ENCODE measurements at places on chromosomes 11 and 22.
A peak's percentile ranks its signal among the peaks of the same experiment; 100 is the strongest.

- no peak for DNase-seq
These were observed 7.5 kb upstream of the SEZ6L start for GRCh38 chr22:26161746-26162145.

DNA sequence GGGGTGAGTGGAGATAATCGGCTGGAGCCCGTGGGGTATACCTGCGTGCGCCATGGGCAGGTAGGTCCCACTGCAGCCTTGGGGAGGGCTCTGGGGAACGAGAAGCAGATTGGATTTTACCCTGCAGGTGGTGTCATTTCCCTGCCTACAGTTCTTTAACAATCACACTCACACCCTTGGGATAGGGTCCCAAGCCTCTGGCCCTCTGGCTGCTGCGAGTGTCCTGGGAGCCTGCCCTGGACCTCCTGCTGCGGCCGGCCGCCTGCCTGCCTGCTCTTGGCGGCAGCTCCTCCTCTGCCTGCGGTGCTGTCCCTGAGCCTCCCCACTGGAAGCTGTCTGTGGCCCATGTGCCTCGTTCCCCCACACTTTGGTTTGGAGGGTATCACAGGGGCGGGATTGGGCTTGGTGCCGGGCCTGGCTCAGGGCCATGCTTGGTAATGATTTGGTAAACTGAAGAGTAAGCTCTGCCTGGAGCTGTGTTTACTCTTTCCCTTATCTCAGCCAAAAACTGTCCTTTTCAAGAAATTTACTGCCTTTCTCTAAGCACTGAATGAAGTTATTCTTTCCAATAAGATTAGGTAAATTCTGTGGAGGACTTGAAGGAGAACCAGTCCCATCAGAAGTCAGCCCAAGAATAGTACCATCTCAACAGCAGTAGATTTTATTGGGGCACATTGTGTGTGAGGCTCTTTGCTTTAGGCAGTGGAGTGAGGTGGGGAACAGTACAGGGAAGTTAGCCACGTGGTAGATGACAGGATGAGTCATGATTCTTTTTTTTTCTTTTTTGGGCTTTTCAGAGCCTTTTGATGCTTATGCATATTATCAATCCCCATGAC is 53.7 kb downstream of the TBC1D22A start:
- no peak for DNase-seq

DNA sequence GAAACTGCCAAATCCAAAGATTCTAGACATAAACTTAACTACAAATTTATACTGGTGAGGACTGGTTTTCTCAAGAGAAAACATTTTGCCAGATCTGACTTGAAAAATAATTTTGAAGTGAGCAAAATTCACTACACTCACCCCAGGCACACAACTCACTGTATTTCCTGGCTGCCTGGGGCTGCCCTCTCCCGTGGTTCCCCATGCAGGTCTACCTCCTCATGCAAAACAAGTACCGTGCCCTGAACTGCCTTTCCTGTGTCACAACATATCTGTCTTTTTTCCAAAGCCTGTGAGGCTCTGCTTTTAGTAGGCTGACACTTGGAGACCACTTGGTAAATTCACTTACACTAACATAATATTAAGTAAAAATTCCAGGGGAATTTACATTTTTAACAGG is 76.4 kb downstream of the LIF start:
- DNase-seq, result no peak

- no peak for DNase-seq
These were observed 17.7 kb downstream of the APLP2 start for GRCh38 chr11:130087294-130087926.

DNA sequence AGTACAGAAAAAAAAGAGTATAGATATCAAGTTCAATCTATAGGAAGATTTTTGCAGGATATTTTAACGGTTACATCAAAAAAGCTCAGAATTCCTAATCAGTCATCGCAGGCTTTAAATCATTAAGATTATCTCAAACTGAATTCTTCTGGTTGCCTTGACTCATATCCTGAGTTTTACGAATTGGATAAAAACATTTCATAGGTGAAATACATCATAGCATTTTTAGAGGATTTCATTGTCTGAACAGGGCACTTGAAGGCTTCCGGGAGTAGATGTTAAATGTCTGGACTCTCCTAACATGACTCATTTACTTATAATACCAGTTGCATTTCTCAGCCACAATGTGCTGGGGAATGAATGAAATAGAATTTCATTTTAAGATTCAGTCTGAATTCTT is 2216.6 kb upstream of the RAG2 start:
- no peak for DNase-seq

DNA sequence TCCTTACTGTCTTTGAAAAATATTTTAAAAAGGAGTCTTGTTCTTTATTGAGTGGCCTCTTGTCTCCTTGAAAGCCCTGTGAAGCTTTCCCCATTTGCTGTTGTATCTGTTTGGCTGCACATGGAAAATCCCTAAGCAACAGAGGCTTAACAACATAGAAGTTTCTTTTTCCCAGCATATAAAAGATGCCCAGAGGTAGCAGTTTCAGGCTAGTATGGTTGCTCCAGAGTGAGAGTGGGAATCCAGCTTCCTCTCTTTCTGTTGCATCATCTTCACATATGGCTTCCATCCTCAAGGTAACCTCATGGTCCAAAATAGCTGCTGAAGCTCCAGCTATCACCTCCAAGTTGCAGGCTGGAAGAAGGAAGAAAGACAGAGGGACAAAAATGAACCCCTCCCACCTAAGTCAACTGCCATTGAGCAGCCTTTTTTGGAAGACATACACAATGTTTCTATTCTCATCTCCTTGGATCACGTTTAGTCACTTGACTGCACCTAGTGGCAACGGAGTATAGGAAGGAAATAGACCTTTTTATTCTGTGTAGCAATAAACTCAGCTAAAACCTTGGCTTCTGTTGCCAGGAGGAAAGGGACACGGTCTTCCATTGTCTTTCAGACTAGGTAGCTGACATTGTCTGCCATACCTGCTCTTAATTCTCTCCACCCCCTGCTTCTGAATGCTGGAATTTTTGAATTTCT is 5.3 kb downstream of the CSF2RB start:
- no peak for DNase-seq

GRCh38 chr11:58674609-58675008 is 52.1 kb downstream of the CNTF start:
- DNase-seq, result no peak

- DNase-seq, result no peak
These were observed 12.0 kb downstream of the FGF3 start for GRCh38 chr11:69807106-69807815.

GRCh38 chr11:80698637-80699036 is 1257.8 kb upstream of the TENM4 start:
- DNase-seq, result no peak

GRCh38 chr11:109309153-109309552 is 112.8 kb upstream of the C11orf87 start:
- no peak for DNase-seq

GRCh38 chr22:18042685-18043084 is 18.3 kb upstream of the MICAL3 start:
- DNase-seq, result no peak

DNA sequence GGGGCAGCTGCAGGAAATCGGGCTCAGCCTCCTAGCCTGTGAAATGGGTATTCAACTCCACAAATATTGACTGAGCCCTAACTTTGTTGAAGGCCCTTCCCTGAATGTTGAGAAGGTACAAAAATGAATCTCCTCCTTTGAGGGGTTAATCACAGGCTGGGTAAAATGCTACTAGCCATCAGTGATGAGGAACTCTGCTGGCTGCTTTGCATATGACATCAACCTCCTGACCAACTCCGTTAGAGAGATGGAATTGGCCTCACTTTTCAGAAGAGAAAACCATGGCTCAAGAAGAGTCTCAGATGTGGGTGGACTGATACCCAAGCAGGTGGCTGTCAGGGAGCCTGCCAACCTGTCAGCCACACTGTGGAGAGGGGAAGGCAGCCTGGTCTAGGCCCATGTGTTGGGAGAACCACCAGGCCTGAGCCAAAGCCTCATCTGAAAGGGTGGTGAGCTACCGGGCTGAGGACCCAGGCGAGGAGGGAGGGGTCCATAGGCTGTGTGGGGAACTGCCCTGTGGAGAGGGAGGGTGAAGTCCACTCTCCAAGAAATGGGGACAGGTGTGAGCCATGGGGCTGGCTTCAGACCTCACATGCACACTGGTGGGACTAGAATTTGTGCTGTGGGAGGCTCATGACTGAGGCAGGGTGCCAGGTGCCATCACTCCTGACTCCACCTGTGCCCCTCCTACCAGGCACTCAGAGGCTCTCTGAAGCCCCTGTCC is 11.8 kb downstream of the CDCA5 start:
- no peak for DNase-seq

DNA sequence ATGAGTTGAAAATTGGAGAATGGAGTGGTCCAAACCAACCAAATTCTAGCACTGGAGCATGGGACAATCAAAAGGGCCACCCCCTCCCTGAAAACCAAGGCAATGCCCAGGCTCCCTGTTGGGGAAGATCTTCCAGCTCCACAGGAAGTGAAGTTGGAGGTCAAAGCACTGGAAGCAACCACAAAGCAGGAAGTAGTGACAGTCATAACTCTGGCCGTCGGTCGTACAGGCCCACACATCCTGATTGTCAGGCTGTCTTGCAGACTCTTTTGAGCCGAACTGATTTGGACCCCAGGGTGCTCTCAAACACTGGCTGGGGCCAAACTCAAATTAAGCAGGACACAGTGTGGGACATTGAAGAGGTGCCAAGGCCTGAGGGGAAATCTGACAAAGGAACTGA is 80.5 kb upstream of the ADSL start:
- DNase-seq, result no peak

DNA sequence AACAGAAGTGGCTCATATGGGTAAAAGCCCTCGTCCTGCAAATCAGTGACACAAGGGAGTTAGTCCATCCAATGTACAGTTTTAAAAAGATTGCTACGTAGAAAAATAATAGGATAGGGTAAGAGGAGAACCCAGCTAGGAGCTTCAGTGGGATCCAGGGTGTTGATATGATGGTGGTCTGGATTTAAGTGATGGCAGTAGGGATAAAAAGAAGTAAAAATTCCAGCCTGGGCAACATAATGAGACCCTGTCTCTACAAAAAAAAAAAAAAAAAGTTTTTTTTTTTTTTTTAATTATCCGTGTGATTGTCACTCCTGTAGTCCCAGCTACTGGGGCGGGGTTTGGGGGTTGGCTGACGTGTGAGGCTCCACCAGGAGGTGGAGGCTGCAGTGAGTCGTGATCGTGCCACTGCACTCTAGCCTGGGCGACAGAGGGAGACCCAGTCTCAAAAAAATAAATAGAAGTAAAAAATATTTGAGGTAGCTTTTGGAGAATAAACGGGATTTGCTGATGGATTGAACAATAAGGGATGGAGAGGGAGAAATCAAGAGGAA is 7.0 kb upstream of the L3MBTL2 start:
- peak; percentile 33 for DNase-seq

GRCh38 chr11:61756452-61757212 is 4.2 kb downstream of the MYRF start:
- peak; percentile 66 for DNase-seq

GRCh38 chr11:105861225-105861624 is 160.8 kb downstream of the MSANTD4 start:
- no peak for DNase-seq

- DNase-seq, result no peak
These were observed 882.8 kb upstream of the ANO3 start for GRCh38 chr11:25449091-25449490.

GRCh38 chr22:26669060-26669481 is 11.7 kb downstream of the MIAT start:
- no peak for DNase-seq

- no peak for DNase-seq
These were observed 64.7 kb downstream of the SLC1A2 start for GRCh38 chr11:35354644-35355043.

- DNase-seq, result no peak
These were observed 3.2 kb downstream of the TH start for GRCh38 chr11:2168286-2169004.

DNA sequence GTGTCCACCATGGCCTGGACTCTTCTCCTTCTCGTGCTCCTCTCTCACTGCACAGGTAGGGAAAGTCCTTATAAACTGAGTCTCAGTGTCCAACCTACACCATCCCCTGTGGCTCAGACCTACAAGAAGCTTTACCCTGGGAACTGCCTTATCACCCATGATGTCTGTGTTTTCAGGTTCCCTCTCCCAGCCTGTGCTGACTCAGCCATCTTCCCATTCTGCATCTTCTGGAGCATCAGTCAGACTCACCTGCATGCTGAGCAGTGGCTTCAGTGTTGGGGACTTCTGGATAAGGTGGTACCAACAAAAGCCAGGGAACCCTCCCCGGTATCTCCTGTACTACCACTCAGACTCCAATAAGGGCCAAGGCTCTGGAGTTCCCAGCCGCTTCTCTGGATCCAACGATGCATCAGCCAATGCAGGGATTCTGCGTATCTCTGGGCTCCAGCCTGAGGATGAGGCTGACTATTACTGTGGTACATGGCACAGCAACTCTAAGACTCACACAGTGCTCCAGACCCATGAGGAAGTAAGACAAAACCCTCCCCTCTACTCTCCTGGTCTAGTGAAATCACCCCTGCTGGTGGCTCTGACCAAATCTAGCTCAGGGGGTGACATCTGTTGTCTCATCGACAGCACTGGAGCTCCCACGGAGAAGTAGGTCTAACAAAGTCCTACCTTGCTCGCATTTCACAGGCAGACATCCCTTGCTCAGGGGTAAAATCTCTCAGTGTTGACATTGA is 74.3 kb downstream of the VPREB1 start:
- DNase-seq, result no peak

GRCh38 chr11:76698321-76699043 is 27.9 kb upstream of the LRRC32 start:
- DNase-seq, result no peak

- DNase-seq, result no peak
These were observed 24.0 kb downstream of the TRIM66 start for GRCh38 chr11:8658321-8659057.

DNA sequence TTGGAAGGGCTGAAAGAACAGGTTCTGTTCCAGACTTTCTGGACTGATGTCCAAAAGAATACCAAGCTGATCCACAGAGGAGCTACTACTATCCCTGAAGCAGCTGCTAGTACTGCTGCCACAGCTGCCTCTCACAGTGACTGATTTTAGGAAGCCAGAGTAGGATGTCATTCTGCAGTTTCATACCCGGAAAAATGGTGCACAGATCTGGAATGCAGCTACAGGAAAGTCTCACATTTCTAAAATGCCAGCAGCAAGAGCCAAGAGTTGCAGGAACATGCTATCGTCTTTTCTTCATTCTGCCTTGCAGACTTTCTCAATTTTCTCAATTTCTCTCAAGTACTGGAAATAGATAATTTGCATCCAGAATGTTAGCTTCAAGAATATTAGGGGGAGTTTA is 19.4 kb upstream of the CCDC179 start:
- no peak for DNase-seq

- DNase-seq, result no peak
These were observed 42.2 kb upstream of the BLID start for GRCh38 chr11:122158171-122158570.

GRCh38 chr22:38056969-38057891 is at the start of gene PICK1:
Gene PICK1 (plus strand): TSS chr22:38057404. CDS start chr22:38057810, 406 bp downstream.
- DNase-seq, result peak; percentile 68

DNA sequence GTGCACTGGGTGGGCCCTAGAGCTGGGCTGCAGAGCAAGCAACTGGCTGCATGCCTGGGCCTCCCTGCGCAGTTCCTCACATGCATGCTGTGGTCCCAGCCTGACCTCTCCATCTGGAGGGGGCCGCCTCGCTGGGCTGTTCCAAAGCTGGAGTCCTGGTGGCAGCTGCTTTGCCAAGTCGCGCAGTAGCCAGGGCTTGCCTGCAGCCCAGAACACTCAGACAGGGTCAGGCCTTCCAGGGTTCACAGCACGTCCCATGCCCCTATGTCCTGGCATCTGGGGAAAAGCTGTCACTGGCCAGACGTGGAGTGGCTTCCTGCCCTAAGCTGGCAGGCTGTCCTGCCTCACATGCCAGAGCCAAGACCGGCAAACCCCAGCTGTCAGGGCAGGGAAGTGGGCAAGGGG is 16.5 kb upstream of the CDC42EP2 start:
- no peak for DNase-seq

GRCh38 chr11:122803716-122804115 is 34.6 kb upstream of the CRTAM start:
- DNase-seq, result no peak
